Upper lobe of right lung (tissue), 1 donor: ENCODE measurements at places on chromosomes 3 and 15. TPM values are rescaled to one million over a fixed set of nuclear protein-coding genes. Genes with fewer than 3 reads are reported as not detected.

GRCh38 chr3:113153499-113154107 lies 57.8 kb upstream of the BOC start:
- no peak for DNase-seq

The WDR93 gene
- total RNA-seq = not detected

DNA sequence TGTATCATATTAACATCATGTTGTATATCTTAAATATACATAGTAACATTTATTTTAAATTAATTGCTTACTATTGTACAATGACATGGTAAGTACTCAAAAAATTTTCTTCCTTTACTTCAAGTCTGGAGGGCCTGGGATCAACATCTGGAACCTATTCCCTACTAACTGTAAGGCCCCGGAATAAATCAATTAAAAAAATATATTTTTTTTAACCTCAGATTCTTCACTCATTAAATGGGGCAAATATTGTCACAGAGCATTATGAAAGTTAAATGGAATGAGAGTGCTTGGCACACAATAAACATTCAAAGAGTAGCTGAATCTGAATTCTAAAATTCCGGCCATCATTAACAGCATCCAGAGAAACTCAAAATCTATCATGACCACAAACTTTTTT lies 16.5 kb downstream of the GSK3B start:
- no peak for DNase-seq

DNA sequence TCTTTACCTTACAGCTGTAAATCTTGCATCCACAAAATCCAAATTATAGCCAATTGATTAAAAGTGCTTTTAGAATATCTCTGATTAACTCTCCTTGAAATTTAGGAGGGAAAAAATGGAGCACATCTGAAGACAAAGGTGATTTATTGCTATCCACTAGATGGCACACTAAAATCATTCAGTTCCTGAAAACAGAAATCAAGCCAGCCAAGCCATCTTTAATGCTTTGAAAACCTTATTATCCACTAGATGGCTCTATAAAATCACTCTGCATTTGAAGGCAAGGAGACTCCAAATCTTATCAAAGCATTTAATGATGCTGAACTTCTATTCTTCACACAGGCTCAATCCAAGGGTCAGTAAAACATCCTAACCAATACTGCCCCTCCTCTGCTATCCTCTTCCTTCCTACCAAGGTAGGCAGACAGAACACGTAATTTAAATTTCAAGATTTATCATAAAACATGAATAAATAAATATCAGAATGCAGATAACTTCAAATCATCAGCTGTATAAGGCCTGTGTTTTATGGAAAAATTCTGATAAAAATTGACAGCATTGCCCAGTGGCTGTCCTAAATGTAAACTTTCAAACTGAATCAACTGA lies 48.4 kb downstream of the GOLIM4 start:
- DNase-seq = no peak

DNA sequence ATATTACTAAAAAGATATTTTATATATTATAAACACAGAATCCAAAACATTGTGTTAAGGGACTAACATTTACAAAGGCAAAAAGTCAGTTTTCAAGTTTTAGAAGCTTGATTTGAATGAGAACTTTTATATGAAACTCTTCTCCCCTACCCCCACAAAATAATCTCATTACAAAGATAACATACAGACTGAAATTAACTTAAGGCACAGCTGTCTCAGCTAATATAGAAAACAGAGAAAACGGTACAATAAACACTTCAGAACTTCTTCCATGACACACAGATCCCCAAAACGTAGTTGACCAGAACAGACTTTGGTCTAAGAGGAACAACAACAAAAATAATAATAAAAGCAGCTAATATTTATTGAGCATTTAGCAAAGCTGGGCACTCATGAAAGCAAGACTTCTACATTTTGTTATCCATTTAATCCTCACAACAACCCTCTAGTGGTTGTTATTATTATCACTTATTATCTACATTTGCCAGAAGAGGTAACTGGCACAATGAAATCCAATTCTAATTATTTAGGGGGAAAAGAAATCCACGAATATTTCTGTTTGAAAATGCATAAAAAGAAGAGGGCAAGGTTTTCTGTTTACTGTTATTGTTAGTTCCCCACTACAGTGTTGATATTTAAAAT lies 68.1 kb downstream of the PFN2 start:
- no peak for DNase-seq

DNA sequence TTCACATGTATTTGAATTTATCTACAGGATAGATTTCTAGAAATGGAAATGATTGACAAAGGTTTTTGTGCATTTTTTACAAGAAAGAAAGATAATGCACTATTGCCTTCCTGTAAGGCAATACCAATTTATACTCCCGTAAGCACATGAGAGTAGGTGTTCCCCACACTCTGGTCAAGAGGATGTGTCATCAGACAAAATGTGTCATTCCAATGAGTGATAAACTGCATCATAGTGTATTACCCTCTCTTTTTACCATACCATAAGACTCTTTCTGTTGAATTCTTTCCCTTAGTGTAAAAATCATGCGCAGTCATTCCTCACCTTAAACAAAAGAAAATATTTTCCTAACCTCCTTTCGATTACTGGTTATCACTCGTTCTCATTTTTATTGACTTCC lies 251.0 kb downstream of the ROBO1 start:
- DNase-seq = no peak
